SK-N-SH (cell line): ENCODE measurements at places on chromosomes 7 and 10.

DNA sequence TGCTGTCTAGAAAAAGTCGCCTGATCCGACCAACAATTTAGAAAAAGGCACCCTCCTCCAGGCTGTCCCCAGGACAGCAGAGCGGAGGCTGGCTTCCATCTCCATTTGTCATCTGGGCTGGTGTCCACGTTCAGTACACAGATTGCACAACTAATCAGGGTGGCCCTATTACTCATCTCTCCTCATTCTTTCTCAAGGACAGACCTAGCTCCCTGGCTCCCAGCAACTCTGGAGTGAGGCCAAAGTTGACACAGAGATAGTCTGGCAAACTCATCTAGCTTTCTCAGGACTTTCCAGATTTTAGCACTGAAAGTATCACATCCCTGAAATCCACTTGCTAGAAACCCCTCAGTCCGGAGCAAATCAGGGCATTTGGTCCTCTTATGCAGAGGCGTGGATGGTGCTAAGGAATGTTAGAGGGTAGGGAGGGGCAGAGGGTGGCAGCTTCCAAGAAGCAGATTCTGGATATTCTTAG lies 75.1 kb downstream of the DNAH11 start:
- H3K27ac ChIP-seq, result no peak overlapping the region
- H3K4me3 ChIP-seq, result no peak overlapping the region
- H3K27me3 ChIP-seq, result no peaks in the 10 kb centered on the region
- 0 out of 2 replicates have a peak, but pooled peaks cover 7% of the 10 kb centered on the region for H3K4me1 ChIP-seq
- no peak for DNase-seq

DNA sequence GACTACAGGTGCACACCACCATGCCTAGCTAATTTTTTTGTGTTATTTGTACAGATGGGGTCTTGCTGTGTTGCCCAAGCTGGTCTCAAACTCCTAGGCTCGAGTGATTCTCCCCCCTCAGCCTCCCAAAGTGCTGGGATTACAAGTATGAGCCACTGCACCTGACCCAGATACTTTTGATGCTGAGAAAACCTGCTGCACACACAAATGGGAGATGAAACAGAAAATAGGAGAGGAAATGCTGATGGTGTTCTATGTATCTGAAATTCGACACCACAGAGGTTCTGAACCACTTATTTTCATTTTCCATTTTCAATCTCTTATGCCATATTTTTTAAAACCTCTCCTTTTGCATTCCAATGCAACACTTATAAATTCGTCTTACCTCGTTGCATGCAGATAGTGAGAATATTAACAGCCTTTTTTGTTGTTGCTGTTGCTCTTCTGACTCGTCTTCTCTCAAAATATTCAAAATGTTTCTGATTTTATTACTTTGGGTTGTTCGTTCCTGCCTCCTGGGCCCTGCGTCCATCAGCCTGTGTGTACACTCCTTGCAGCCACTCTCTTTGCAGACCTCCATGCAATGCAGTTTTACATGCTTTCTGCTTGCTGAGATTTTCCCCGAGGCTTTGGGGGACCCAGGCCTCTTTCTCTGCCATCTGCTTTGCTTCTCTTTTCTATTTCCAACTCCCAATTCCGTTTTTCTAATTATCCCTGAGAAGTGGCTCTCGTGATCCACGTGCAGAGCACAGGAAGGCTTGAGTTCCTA lies 556.1 kb downstream of the GALNT17 start:
- no peaks in the 10 kb centered on the region for H3K4me1 ChIP-seq
- no peaks in the 10 kb centered on the region for H3K27me3 ChIP-seq
- no peak overlapping the region for H3K4me3 ChIP-seq
- H3K36me3 ChIP-seq, result no peaks in the 10 kb centered on the region

GRCh38 chr7:77783545-77783944 lies 14.7 kb downstream of the TMEM60 start:
- no peak for DNase-seq
- H3K27ac ChIP-seq, result no peak overlapping the region
- H3K4me3 ChIP-seq, result no peak overlapping the region
- no peaks in the 10 kb centered on the region for H3K4me1 ChIP-seq

- H3K4me3 ChIP-seq, result no peak overlapping the region
- H3K36me3 ChIP-seq, result no peaks in the 10 kb centered on the region
- H3K4me1 ChIP-seq, result peaks cover 3% of the 10 kb centered on the region; the same call in 1 of the 2 replicates
- no peak for DNase-seq
- H3K27me3 ChIP-seq, result peaks cover 10% of the 10 kb centered on the region; the same call in 1 of the 2 replicates
Measured at GRCh38 chr10:5078547-5079180, 15.6 kb upstream of the AKR1C3 start.

DNA sequence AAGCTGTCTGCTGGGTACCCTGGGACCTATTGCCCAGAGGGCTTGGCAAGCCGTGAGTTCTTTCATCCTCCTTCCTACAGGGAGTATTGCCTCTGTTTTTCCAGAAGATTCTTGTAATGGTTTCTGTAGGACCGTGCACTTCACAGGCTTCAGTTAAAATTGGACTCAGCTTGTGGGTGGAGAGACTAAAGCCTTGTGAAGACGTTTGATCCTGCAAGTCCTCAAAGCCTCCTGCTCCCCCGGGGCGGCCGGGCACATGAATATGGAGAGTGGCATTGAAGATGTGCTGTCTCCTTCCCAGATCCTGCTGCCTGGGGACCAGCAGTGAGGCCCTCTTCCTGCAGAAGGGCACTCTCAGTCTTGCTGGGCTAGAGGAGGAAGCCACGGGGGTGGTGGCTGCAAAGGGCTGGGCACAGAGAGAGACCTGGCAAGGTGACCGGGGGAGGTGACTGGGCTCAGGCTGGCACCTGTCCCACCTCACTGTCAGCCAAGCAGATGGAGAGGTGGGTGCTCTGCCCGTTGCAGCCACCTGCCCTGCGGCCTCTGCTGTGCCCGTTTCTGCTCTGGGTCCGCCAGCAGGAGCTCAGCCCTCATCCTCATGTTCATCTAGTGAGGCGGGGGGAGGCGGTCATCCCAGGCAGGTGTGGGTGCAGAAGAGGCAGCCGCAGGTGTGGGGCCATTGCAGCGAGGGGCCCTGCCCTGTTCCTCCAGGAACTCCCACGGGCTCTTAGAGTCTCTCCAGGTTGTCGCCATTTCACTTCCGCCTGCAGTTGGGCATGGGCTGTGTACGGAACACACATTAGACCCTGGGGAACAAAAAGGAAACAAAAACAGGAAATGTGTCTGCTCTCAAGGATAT lies 55.7 kb downstream of the TMEM209 start:
- no peak for DNase-seq
- peaks cover under 1% of the 10 kb centered on the region; the same call in 1 of the 2 replicates for H3K4me1 ChIP-seq
- no peaks in the 10 kb centered on the region for H3K27me3 ChIP-seq
- H3K4me3 ChIP-seq, result no peak overlapping the region
- no peak overlapping the region for H3K27ac ChIP-seq
- H3K36me3 ChIP-seq, result no peaks in the 10 kb centered on the region

GRCh38 chr7:124208173-124208572 lies 175.3 kb upstream of the TMEM229A start:
- no peaks in the 10 kb centered on the region for H3K36me3 ChIP-seq
- no peak overlapping the region for H3K27ac ChIP-seq
- no peaks in the 10 kb centered on the region for H3K27me3 ChIP-seq
- no peak for DNase-seq

GRCh38 chr10:77591238-77591880 lies 46.2 kb downstream of the KCNMA1 start:
- no peak for DNase-seq
- no peaks in the 10 kb centered on the region for H3K27me3 ChIP-seq
- no peak overlapping the region; the same call in 1 of the 2 replicates for H3K27ac ChIP-seq
- H3K4me3 ChIP-seq, result no peak overlapping the region
- H3K36me3 ChIP-seq, result no peaks in the 10 kb centered on the region
- H3K4me1 ChIP-seq, result peaks cover 23% of the 10 kb centered on the region; the same call in 1 of the 2 replicates

- no peak overlapping the region for H3K4me3 ChIP-seq
- H3K36me3 ChIP-seq, result no peaks in the 10 kb centered on the region
- DNase-seq, result no peak
- H3K4me1 ChIP-seq, result no peaks in the 10 kb centered on the region
- H3K27me3 ChIP-seq, result no peaks in the 10 kb centered on the region
Measured at GRCh38 chr10:111716032-111716431, 467.5 kb downstream of the GPAM start.
